Stimulated activated CD4-positive, alpha-beta T cell treated with anti-CD3 and anti-CD28 coated beads, Interleukin-1b, Interleukin-23, amount 100 ng/mL, for 1 hour (primary cell): ENCODE measurements at places on chromosomes 1 and 21.

DNA sequence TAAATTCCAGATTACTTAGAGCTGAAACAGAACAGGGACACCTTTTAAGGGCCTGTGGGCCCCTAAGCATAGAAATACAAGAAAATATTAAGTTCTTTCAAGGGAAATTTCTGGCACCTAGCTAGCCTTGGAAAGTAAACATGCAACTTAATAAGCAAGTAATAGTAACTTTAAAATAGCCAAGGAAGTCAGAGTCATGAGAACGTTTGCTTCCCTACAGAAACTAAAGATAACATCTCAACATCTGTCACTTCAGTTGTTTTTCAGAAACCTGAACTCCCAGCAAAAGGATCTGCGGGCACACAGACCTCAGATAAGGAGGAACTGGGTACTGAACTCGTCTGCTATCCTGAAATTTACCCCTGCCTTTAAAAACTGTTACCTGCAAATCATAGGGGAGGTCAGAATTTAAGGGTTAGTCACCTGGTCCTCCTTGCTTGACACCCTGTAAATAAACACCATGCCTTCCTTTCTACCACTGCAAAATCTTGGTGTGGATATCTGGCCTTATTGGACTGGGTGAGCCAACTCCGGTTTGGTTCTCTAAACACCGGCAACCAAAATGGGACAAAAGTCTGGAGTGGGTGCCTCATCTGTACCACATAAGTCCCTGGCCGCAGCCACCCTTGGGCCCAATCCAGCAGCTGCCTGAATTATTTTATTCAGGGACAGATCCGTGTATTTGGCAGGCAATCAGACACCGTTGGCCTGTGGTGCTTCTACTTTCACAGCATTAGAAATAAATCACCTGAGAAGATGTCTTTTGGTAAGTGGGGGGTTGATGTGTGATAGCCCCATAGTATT, 27.9 kb downstream of the NRDC start:
- DNase-seq, result no peak

DNA sequence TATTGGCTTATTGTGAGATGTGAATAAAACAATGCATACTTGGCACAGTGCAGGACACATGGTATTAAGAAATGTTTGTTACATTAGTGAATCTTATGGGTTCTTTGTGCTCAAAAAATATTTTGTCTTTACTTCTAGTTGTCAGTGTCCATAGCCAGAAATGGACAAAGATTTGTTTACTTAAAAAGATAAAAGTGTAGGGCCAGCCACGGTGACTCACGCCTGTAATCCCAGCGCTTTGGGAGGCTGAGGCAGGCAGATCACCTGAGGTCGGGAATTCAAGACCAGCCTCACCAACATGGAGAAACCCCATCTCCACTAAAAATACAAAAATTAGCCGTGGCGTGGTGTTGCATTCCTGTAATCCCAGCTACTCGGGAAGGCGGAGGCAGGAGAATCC, 654.6 kb upstream of the NEGR1 start:
- DNase-seq, result no peak

- DNase-seq, result no peak
These were observed 143.2 kb downstream of the KCTD3 start for GRCh38 chr1:215710036-215710898.

DNA sequence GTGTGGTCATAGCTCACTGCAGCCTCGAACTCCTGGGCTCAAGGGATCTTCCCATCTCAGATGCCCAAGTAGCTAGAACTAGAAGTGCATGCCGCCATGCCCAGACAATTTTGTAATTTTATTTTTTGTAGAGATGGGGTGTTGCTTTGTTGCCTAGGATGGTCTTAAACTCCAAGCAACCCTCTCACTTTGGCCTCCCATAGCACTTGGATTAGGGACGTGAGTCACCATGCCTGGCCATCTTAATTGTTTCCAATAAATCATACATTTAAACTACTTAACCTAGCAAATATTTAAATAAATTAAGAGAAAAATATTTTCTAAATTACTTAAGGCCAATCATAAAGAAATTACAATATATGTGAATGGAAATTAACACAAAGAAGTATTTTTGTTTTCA, 35.1 kb upstream of the ADGRL4 start:
- no peak for DNase-seq

DNA sequence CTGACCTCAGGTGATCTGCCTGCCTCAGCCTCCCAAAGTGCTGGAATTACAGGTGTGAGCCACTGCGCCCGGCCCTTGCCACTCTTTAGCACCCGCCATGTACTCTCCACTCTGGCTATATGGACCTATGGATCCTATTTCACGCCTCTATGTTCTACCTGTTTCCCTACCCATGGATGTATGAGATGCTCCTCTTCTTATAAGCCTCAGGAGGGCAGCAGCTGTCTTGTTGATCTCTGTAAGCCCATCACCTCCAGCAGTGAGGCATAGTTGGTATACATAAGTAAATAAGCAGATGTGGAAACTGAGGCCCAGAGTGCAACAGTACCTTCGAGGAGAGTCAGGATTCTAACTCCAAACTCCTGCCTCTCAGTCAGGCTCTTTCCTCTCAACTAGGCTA, 24.7 kb upstream of the ARTN start:
- no peak for DNase-seq

DNA sequence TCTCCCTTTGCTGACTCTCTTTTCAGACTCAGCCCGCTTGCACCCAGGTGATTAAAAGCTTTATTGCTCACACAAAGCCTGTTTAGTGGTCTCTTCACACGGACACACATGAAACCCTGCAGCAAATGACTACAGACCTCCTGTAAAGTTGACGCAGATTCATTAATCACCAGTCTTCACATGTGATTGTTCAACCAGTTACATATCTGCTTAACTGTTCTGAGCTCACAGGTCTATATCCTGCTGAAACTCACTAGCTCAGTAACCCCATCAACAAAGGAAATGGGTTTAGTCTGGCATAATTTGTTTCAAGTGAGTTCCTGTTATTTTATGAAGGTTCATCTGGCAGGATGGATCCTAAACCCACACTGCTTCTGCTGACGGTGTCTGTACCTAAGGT, 68.4 kb upstream of the GJA8 start:
- DNase-seq, result no peak

- no peak for DNase-seq
These were observed 52.9 kb downstream of the SUCO start for GRCh38 chr1:172585861-172586260.

DNA sequence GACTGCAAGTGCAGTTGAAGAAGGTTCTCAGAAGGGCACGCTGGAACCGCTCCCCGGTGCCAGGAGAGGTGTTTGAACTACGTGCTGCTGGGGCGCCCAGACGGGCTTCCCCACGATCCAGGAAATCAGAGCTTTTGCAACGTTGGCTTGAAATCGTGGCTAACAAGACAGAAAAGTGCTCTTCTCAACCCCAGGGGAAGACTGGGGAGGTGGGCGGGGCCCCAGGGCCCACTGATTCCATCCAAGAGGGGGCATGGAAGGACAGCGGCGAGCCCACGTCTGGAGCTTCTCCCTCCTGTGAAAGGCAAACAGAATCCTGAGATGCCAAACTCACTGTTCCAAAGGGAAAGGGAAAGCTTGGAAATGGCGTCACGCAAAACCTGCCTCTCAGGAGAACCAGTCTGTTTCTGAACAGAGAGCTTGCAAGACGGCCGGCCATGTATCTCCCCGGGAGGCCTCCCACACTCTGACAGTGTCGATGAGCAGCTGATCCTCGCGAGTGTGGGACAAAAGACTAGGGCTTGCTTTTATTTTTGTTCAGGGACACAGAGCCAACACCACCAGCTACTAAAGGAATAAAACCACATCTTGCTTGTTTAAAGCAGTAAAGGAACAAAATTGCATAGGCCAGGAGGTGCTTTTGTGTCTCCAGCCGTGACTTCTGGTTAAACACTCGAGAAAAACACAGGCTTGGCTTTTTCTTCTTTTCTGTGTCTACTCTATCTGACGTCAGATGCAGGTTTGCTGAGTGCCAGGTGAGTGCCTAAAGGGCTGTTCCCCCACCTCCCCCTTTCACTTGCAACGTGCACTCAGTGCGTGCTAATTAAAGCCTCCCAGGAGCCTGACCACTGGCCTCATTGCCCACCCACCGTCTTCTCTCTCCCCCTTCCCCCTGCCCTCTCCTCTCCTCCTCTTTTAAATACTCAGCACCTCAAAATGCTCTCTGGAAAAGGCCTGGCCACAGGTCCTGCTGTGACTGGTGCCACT, 41.5 kb downstream of the LRRC3 start:
- no peak for DNase-seq

DNA sequence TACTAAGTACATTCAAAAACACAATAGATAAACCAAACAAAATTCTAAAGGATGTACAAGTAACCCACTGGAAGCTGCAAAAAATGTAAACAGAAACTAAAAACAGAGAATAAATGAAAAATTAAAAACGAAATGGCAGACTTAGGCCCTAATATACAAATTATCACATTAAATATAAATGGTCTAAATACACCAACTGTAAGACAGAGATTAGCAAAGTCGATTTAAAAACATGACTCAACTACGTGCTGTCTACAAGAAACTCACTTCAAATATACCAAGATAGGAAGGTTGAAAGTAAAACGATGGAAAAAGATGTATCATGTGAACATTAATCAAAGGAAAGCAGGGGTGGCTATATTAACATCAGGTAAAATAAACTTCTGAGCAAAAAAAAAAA, 23.1 kb downstream of the SLC19A1 start:
- no peak for DNase-seq

DNA sequence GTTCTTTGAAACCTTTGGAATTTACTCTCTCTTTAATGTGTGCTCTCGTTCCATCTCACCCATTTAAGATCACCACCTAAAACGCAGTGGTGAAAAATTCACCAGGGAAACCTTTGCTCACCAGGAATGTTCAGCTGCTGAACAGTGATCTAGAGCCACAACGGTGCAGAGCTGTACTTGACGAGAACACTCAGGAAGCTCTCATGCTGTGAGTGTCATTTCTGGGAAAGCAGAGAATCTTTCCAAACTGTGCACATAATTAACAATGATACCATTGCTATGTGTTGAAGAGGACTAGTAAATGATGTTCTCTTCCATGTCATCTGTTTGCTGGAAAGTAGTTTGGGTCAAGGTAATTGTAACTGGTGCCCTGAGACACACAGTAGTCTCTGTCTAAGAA, 117.1 kb downstream of the ZZZ3 start:
- no peak for DNase-seq

DNA sequence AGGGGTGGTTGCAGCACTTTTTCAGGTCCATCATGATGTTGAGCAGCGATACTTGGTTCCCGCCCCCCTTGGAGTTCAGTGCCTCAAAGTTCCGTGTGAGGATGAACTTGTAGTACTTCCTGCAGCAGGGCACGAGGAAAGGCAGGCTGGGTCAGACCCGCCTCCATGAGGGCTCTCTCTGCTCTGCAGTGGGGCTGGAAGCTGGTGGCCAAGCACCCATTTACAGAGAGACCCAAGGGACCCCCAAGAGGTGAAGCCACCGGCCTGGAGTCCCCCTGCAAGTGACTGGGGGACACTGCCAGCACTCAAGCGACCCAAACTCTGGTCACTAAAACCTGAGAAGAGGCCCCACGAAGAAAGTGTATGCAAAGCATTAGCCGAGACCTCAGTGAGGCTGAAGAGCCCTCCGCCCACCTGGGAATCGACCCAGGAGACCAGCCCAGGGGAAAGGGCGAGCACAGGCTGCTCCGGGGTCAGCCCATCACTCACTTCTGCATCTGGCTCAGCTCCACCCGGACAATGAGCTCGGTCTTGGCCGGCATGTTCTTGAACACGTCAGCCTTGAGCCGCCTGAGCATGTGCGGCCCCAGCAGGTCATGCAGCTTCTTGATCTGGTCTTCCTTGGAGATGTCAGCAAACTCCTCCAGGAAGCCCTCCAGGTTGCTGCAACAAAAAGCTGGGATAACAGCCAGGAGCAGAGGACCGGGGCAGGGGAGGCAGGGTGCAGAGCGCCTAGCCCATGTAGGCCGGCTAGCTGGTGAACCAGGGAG, 45.2 kb downstream of the CHD5 start:
- DNase-seq, result no peak

GRCh38 chr1:21020151-21020550, 156.5 kb downstream of the EIF4G3 start:
- no peak for DNase-seq

DNA sequence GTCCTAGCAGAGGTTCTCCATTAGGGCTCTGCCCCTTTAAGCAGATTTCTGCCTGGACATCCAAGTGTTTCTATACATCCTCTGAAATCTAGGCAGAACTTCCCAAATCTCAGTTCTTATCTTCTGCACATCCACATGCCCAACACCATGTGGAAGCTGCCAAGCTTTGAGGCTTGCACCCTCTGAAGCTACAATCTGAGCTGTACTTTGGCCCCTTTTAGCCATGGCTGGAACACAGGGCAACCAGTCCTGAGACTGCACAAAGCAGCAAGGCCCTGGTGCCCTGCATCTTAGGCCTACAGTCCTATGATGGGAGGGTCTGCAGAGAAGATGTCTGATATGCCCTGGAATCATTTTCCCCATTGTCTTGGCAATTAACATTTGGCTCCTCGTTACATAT, 8.0 kb downstream of the HAO2 start:
- DNase-seq, result no peak

- DNase-seq, result no peak
These were observed 9.0 kb downstream of the A3GALT2 start for GRCh38 chr1:33311706-33312412.

DNA sequence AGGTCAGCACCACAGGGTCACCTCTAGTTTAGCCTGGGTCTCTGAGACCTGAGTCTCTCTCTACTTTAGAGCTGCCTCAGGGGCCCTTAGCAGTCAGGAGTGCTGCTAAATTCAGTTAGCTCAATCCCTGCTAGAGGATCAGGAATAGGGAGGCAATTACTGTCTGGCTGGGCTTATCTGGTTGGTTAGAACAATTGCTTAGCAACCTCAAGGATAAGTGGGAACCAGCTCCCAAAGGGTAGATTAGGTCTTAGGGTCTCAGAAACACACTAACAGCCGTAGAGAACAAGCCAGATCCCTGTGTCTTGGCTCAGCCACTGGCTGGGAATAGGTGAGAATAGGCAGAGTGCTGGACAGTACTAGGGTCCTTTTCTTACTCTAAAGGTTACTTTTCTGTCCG, 7.7 kb downstream of the PM20D1 start:
- DNase-seq, result no peak

- no peak for DNase-seq
These were observed 7.6 kb upstream of the CDCP2 start for GRCh38 chr1:54160351-54160750.

DNA sequence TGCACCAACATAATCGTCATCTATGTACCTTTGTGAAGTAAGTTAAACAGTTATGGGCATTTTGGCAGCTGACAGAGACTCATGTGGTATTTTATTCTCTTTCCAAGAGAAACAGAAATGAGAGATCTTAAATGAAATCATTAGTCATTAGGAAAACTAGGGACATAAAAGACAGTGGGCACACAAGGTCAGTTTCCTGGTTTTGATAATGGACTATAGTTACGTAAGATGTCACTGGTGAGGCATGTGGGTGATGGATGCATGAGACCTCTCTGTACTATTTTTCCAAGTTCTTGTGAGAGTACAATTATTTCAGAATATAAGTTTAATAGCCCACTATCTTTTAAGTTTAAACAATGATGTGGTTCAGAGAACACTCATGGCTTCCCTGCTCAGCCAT, 216.9 kb downstream of the APP start:
- no peak for DNase-seq

GRCh38 chr1:147717051-147717705, 43.2 kb downstream of the GJA5 start:
- DNase-seq, result no peak
